Activated naive CD8-positive, alpha-beta T cell treated with anti-CD3 and anti-CD28 coated beads for 36 hours (primary cell): ENCODE measurements at places on chromosomes 6 and 20. TPM values are rescaled to one million over a fixed set of nuclear protein-coding genes. Genes with fewer than 3 reads are reported as not detected.

DNA sequence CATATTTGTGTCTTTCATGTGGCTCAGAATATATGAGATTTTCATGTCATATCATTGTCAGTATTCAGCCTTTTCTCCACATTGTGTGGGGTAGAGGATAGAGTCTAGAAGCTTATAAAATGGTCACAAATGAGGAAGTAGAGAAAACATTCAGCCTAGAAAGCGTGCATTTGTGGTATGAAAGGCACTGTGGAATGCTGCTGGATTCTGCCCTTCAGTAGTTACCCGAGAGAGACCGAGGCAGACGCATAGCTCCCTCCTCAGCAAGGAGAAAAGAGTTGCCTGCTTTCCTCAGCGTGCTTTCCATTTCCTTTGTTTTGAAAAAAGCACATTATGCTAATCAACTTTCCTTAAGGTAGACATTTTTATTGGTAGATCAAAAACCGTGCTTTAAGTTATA lies 28.7 kb downstream of the MYB start:
- no peak for DNase-seq
- peak overlapping the region; percentile 42 for H3K4me3 ChIP-seq
- peaks cover 53% of the 10 kb centered on the region for H3K36me3 ChIP-seq
- no peaks in the 10 kb centered on the region for H3K27me3 ChIP-seq
- H3K4me1 ChIP-seq = peaks cover 34% of the 10 kb centered on the region

GRCh38 chr6:154488802-154489437 lies 21.6 kb downstream of the CNKSR3 start:
- H3K27me3 ChIP-seq = peaks cover 4% of the 10 kb centered on the region
- H3K4me3 ChIP-seq = no peak overlapping the region
- no peak overlapping the region for H3K27ac ChIP-seq
- no peaks in the 10 kb centered on the region for H3K36me3 ChIP-seq

DNA sequence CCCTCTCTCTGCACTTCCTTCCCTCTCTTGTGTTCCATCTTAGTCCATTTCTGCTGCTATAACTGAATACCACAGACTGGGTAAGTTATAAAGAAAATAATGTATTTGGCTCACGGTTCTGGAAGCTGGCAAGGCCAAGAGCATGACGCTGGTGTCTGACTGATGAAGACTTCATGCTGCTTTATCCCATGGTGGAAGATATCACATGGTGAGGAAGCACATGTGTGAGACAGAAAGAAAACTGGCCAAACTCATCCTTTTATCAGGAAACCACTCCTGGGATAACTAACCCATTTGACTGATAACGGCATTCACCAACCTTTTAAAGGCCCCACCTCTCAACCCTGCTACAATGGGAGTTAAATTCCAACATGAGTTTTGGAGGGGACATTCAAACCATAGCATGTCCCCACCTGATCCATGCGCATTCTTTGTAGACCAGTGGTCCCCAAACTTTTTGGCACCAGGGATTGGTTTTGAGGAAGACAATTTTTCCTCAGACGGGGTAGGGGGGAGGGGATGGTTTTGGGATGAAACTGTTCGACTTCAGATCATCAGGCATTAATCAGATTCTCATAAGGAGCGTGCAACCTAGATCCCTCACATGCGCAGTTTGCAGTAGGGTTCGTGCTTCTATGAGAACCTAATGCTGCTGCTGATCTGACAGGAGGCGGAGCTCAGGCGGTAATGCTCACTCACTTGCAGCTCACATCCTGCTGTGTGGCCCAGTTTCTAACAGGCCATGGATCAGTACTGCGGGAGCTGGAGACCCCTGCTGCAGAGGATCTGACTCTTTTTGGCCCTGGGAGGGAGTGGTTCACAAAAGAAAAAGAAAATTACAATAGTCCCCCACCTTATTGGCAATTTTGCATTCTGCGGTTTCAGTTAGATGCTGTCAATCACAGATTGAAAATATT lies 71.7 kb upstream of the RNF24 start:
- H3K4me3 ChIP-seq = no peak overlapping the region
- DNase-seq = no peak
- H3K27me3 ChIP-seq = peaks cover 9% of the 10 kb centered on the region
- peaks cover 3% of the 10 kb centered on the region for H3K36me3 ChIP-seq
- peaks cover 27% of the 10 kb centered on the region for H3K4me1 ChIP-seq

GRCh38 chr6:132214716-132215115 lies 186.6 kb downstream of the MOXD1 start:
- H3K4me3 ChIP-seq = no peak overlapping the region
- no peaks in the 10 kb centered on the region for H3K36me3 ChIP-seq

PRND gene
- total RNA-seq = not detected

DNA sequence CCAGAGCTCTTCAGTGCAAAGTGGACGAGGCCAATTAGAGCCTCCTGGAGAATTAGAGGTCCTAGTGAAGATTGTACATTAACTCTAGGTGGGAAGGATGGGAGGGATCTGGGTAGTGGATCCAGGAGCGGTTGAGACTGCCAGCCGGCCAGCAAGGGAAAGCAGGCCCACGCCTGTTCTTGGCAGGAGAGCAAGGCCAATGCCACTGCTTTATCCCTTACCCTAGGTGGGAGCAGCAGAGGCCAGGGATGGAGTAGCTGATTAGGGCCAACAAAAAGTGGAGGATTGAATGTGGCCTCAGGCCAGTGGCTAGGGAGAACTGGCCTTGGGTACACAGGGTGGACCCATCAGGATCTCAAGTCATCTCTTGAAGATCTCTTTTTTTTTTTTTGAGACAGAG lies 3.7 kb downstream of the ITPR3 start:
- no peak overlapping the region for H3K4me3 ChIP-seq
- no peak for DNase-seq
- H3K36me3 ChIP-seq = peaks cover 19% of the 10 kb centered on the region
- no peak overlapping the region for H3K27ac ChIP-seq
- peaks cover 2% of the 10 kb centered on the region for H3K27me3 ChIP-seq
- peaks cover 51% of the 10 kb centered on the region for H3K4me1 ChIP-seq

XKR7 gene
- 0.04 TPM for total RNA-seq

DNA sequence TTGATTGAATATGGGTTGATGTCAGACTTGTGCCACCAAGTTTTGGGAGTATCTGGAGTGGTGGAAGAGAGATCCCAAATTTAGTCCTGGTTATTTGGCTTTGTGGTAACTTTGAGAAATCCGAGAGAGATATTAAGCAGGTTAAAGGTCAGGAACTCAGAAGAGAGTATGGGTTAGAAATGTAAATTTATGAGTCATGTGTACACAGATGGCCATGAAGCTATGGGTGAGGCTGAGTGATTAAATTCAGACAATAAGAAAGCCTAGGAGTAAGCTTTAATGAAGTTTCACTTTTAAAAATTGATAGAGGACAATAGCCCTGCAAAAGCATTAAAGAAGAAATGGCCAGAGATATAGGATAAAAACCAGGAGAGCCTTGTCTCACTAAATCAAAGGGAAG lies 14.3 kb downstream of the RIMS1 start:
- no peak overlapping the region for H3K4me3 ChIP-seq
- no peak overlapping the region for H3K27ac ChIP-seq
- no peaks in the 10 kb centered on the region for H3K4me1 ChIP-seq
- H3K36me3 ChIP-seq = no peaks in the 10 kb centered on the region

- no peaks in the 10 kb centered on the region for H3K36me3 ChIP-seq
- peaks cover 14% of the 10 kb centered on the region for H3K4me1 ChIP-seq
- no peak overlapping the region for H3K27ac ChIP-seq
- DNase-seq = no peak
- H3K27me3 ChIP-seq = no peaks in the 10 kb centered on the region
- no peak overlapping the region for H3K4me3 ChIP-seq
These were observed 53.4 kb upstream of the CD93 start for GRCh38 chr20:23139524-23139923.

GABRR1 gene
- total RNA-seq = not detected

DNA sequence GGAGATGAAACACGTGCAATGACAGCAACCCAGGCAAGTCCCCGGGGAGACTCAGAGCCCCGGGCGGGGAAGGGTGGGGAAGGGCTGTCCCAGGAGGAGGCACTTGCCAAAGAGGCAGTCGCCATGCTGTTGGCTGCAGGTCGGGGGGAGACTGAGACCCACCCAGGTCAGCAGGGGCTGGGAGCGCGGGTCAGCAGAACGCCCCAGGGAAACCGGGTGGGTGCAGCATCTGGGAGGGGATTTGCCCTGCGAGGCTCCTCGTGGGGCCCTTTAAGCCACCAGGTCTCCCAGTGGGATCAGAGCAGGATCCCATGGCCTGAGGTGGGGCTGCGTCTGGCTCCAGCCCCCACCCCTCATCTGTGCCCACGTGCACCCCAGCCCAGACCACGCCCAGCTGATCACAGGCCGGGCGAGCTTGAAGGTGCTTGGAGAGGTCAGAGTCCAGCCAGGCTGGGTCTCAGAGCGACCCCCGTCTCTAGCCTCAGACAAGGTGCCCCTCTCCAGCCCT lies 65.5 kb downstream of the YTHDF1 start:
- no peak for DNase-seq
- no peaks in the 10 kb centered on the region for H3K4me1 ChIP-seq
- no peaks in the 10 kb centered on the region for H3K36me3 ChIP-seq
- H3K27ac ChIP-seq = no peak overlapping the region
- H3K4me3 ChIP-seq = no peak overlapping the region

DNA sequence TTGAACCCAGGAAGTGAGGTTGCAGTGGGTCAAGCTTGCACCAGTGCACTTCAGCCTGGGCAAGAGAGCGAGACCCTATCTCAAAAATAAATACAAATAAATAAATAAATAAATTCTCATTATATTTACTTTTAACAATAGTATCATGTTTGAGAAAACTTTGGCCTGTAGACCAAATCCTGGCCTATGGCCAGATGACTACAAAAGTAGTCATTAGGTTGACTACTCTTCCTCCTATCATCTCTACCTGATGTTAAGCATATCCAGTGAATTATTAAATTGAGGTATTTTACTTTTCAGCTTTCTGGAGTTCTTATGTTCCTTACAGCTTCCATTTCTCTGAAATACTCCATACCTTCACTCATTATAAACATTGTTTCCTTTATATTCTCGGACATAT lies 280.6 kb downstream of the LAMA2 start:
- no peak overlapping the region for H3K4me3 ChIP-seq
- no peaks in the 10 kb centered on the region for H3K4me1 ChIP-seq
- H3K27me3 ChIP-seq = peaks cover 3% of the 10 kb centered on the region
- DNase-seq = no peak
- H3K36me3 ChIP-seq = no peaks in the 10 kb centered on the region

DNA sequence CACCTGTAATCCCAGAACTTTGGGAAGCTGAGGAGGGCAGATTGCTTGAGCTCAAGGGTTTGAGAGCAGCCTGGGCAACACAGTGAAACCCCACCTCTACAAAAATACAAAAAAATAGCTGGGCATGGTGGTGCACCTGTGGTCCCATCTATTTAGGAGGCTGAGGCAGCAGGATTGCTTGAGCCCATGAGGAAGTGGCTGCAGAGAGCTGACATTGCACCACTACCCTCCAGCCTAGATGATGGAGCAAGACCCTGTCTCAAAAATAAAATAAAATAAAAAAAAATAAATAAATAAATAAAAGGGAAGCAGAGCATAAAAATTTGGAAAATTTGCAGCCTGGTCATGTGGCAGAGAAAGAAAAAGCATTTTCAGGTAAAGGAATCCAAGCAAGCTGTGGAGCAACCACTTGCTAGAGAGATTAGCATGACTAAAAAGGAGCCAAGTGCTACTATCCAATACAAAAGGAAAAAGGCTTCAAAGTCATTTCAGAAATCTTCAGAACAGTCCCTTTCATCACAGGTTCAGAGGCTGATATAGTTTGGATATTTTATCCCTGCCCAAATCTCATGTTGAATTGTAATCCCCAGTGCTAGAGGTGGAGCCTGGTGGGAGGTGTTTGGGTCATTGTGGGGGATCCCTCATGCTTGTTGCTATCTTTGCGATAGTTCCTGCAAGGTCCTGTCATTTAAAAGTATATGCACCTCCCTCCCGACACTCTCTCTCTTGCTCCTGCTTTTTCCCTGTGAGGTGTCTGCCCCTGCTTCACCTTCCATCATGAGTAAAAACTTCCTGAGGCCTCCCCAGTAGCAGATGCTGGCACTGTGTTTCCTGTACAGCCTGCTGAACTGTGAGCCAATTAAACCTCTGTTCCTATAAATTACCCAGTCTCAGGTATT lies 11.2 kb upstream of the TTK start:
- H3K27me3 ChIP-seq = no peaks in the 10 kb centered on the region
- no peaks in the 10 kb centered on the region for H3K36me3 ChIP-seq
- no peak overlapping the region for H3K4me3 ChIP-seq

GRCh38 chr20:41618807-41619311 lies 682 bp upstream of the CHD6 start:
- no peaks in the 10 kb centered on the region for H3K27me3 ChIP-seq
- no peaks in the 10 kb centered on the region for H3K36me3 ChIP-seq
- peak overlapping the region; percentile 74 for H3K4me3 ChIP-seq
